Stimulated activated CD4-positive, alpha-beta T cell treated with anti-CD3 and anti-CD28 coated beads, Interleukin-1b, Interleukin-23, amount 100 ng/mL, for 1 hour (primary cell): ENCODE measurements at places on chromosomes 7 and 10.

DNA sequence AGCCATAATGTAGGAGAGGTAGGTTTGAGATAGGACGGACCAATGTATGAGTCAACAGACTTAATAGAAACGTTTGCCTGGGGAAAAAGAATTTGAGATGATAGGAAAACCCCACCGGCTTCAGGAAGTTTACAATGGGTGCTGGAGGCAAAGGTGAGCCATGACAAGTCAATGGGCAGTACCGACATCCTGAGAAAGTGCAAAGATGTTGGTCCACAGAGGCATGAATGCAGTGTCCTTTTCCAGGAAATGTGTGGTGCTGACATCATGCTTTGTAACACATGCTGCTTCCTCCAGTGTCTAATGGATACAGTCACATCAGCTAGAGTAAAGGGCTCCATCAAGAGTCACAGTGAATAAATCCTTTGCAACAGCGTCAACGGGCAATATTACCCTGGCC is 533.6 kb downstream of the INHBA start:
- no peak for DNase-seq

- no peak for DNase-seq
Measured at GRCh38 chr7:25485026-25485425, 256.7 kb upstream of the NPVF start.

DNA sequence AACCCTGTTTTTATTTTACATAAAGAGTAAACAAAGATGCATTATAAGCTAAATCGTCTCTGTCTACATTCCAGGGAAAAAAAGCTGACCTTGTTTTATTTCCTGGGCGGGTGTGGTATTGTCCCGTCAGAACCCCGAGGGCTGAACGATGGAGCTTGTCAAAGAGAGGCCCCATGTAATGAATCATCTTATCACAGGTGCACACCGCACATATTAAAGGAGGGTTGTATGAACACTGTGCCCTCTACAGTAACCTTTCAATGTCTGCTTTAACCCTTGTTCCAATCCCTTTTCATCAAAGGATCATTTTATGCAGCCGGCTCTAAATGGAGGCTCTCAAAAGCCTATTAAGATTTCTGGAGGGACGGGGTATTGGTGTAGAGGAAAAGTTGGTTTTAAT is 158.5 kb upstream of the YAE1 start:
- DNase-seq: no peak

- no peak for DNase-seq
Measured at GRCh38 chr7:45219801-45220435, 62.3 kb downstream of the RAMP3 start.

DNA sequence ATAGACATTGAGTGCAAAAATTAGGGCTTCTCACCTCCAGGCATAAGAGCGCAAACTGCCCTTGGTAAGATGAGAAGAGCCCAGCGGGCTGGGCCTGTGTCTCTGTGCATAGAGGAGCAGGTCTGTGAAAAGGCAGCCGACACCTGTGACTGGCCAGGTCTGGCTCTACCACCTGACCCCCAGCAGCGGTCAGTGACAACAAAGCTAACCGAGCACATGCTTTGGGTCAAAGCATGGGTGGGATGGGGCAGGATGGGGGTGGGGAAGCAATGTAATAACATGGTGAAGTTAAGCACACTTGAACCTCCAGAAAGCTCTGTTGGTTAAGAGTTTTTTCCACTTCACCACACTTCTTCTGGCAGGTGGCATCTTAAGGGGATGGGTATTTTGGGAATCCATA is 29.3 kb downstream of the CYTH3 start:
- no peak for DNase-seq

DNA sequence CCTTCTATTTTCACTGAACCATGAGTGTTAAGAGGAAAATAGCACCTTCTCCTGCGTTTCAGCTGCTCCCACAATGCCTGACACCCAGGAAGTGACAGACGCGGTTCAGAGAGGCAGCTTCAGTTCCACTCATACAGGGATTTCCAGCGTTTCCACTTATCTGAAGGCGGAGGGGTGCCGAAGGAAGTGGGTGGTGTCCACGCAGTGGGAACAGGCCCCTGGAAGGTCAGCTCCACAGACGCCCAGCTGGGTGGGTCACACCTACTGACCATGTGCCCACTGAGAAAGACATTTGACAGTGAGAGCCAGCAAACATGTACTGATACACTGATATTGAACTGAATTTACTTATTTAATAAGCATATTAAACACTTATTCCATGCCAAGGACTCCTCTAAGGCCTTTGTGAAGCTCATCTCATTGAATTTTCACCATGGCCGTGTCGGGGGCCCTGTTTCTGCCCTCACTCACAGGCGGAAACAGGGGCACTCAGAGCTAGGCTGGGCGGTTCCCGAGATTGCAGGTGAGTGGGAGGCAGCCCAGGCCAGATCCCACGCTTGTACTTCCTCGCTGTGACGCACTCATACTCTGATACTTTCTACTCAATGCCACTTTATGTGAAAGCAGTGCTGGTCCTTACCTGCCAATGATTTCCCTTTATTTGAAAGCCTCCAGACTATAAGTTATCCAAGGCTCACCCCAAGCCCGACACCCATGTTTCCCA is 96.8 kb downstream of the TCERG1L start:
- no peak for DNase-seq

DNA sequence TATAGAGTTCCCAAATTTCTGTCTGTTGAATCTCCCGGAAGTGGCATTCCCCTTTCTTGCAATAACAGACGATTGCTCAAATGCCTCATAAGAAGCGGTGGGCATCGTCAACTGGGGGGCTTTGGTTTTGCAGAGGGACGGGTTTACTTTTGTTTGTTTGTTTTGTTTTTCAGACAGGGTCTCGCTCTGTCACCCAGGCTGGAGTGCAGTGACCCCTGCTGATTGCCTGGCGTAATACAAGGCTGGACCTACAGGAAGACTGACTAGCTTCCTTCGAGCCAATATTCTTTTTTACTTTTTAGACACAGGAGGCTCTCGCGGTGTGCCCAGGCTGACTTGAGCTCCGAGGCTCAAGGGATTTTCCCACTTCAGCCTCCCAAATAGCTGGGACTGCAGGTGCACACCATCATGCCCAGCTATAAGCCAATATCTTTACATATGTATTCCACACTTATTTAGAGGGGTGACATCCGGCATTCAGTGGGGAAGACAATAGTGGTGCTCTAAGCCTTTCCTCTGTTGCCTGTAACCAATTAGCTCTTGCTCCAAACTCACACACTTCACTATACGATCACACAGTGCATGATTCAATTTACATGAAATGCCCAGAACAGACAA is 58.1 kb downstream of the FHIP2A start:
- DNase-seq: no peak

DNA sequence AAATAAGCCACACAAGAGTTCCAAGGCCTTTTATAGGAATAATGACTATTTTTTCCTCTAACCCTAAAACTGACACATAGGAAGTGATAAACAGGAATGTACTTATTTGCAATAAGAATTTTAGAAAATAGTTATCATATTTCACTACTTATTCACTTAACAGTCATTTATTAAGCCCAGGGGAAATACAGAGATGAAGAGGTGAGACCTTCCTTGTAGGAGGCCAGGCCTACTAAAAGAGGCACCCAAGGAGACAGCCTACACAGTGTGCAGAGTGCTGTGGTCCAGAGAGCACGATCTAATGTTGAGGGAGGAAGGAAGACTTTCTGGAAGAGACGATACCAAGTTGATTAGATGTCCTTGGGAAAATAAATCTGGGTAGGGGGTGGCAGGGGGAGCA is 45.0 kb upstream of the PPP1R3C start:
- no peak for DNase-seq

GRCh38 chr7:115099906-115100305 is 178.0 kb downstream of the MDFIC start:
- no peak for DNase-seq

DNA sequence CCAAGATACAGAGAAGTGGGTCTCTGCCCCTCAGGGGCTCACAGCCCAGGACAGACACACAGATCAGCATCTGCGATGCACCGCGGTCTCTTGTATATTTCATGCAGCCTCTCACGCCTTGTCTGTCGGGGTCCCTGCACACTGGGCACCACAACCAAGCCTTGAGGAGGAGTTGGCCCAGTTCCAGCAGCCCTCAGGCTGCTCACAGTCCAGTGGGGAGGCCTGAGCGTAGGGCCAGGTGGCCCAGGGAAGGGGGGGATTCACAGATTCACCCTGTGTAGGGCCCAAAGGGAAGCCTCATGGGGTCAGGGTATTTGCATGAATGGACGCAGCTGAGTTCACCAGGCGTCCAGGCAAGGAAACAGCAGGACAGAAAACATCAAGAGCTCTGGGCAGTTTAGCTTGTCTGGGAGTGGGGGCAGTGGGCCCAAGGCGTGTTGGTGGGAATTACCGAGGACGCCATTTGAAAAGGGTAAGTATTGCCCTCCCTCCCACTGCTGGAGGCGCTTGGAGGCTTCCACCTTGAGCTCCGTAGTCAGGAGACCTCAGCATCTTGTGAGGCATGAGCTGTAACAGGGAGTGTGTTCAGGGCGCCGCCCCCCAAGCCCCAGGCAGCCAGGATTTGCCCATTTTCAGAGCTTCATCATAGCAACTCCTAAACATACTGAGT is 129.1 kb upstream of the CHST15 start:
- no peak for DNase-seq

- no peak for DNase-seq
Measured at GRCh38 chr7:24842449-24843241, 85.4 kb upstream of the GSDME start.

DNA sequence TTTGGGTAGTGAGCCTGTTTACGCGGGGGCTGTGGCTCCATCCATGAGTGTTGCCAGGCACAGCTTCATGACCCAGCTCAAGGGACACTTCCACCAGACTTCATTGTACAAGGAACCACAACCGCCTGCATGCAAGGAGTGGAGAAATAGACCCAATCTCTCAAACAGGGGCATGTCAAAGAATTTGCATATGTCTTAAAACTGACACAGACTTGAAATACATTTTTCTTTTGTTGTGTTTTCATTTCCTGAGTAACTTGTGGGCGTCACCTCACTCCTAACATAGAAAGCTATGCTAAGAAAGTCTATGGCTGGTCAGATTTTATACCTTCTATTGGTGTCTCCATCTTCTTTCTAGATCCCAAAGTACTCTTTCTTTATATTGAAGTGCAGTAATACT is 266.2 kb upstream of the RNF32 start:
- no peak for DNase-seq
